ENCODE measurements at places on chromosomes 5 and 9. TPM values are rescaled to one million over a fixed set of nuclear protein-coding genes. Genes with fewer than 3 reads are reported as not detected.

GRCh38 chr5:55918087-55919035 is 67.2 kb downstream of the IL31RA start:
- DNase-seq: no peak

GRCh38 chr5:133473291-133473690 is 139.1 kb downstream of the FSTL4 start:
- DNase-seq: no peak

DNA sequence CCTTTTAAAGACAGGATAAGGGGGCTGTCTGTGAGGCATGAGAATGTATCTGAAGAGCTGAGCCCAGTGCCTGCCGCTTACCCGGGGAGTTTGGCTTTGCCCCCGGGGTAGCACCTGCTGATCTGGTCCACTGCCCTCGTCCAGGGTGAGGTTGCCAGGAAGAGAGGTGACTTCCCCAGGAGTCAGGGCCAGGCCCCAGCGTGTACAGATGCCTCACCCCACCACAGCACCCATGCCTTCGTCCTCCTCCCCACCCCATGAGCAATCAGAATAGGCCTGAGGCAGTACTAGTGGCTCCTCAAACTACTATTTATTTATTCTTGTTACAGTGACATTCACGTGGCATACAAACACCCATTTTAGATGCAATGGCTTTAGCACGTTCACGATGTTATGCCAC is 15.7 kb upstream of the AIF1L start:
- DNase-seq: no peak

- DNase-seq: no peak
Measured at GRCh38 chr5:149264439-149265067, 7.1 kb upstream of the AFAP1L1 start.

- no peak for DNase-seq
Measured at GRCh38 chr5:61409568-61409967, 77.5 kb downstream of the ZSWIM6 start.

DNA sequence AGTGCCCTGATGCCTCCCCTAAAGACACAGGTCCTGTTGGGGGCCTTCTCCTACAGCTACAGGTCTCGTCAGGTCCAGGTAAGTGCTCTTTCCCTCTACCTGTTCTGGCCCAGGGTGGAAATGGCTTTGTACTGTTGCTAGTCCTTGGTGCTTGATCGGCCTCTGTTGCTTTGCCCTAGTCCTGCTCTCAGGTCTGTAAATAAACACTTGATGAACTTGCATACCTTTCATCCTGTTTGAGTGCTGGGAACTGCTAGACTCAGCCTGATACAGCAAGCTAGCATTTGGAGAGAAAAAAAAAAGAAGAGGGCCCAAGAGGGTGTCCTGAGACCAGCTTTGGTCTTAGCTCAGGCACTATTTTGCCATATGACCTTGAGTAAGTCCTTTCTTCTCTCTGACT is 21.8 kb upstream of the ZNF618 start:
- DNase-seq: no peak

- no peak for DNase-seq
Measured at GRCh38 chr5:82396871-82397514, 118.8 kb upstream of the RPS23 start.

GRCh38 chr5:134462761-134463160 is 51.1 kb upstream of the CDKN2AIPNL start:
- DNase-seq: no peak

DNA sequence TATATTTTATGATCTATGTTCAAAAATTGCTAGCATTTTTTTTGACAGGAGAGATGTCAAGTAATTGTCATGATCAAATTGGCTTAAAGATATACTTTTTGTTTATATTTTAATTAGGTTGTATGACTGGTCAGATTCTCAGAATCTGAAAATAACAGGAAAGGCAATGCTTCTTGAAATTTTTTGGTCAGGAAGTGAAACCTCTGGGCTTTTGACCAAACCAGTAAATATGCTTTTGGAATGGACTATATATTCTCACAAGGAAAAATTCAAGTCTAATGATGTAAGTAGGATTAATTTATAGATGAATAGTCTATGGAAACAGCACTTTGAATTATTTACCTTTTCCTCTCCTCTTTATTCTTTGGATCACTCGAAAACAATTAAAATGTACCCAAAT is 52.3 kb downstream of the SLF1 start:
- no peak for DNase-seq

GRCh38 chr9:109971226-109971625 is 191.2 kb downstream of the PALM2AKAP2 start:
- DNase-seq: no peak

- DNase-seq: no peak
Measured at GRCh38 chr9:89675058-89675742, 70.4 kb downstream of the GADD45G start.

- no peak for DNase-seq
Measured at GRCh38 chr5:119269061-119269944, 86.5 kb upstream of the TNFAIP8 start.

- no peak for DNase-seq
Measured at GRCh38 chr5:127820910-127821553, 117.8 kb downstream of the CCDC192 start.

DNA sequence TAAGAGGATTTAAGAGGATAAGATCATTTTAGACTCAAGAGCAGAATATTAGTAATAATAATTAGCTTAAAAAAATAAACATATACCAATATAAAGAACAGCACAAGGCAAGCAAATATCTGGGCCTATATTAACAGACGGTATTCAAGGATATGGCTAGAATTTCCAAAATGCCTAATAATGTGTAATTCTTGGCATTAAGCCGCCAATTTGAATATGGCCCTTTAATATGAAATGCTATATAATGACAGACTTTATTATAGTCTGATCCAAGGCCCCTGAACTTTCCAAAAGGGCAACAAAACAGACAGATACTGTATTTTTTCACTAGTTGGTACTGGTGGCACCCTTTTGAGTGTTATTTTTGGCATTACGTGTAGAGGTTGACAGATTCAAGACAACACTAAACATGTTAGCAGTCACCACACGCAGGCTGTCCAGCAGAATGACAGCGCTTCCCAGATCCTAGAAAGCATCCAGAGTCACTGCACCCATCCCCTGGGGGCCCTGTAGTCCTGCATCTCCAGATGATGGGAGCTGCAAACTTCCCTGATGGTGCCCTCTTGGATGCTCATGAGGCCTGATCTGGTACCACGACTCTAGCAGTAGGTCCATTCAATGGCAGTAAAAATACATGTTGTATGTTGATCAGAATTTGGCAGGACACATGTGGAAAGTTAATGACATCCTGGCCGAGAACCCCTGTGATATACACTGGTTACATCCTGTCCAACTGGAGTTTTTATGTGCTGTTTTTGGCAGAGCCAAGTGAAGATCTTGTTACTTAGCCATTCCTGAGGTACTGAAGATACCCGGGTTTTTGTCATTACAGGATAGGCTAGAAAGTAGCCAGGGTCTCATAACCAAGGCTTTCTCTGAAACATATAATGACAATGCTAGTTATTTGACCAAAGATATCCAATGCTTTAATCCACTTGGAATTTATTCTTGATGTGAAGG is 1.7 kb upstream of the ABL1 start:
- no peak for DNase-seq

The TMEM141 gene
- total RNA-seq: 64.1 TPM

The FRRS1L gene
- 2.2 TPM for total RNA-seq

The GZMA gene
- total RNA-seq: 1.2 TPM

The CDC20B gene
- total RNA-seq: not detected

The FOXI1 gene
- total RNA-seq: not detected
